Inflammatory macrophage (primary cell): ENCODE measurements at places on chromosomes 5 and 9.

DNA sequence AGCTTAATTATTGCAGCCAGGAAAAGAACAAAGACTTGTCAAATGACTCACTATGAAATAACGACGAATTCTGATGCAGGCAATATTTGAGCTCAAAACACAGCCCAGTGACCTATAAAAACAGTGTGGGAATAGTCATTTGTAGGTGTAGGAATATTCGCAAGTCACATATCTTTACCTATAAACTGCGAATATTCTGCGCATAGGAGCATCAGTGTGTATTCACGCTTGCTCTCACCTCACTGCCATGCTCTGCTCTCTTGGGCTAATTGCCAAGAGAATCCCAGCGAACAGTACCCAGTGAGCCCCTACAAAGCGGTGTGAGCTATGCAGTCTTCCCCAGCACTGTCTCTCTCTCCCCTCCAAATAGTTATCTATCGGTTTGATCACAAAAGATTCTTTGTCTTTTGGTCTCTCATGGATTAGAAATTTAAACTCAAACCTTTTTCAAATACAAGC, 74.2 kb downstream of the ST8SIA4 start:
- DNase-seq, result no peak

- DNase-seq, result no peak
Measured at GRCh38 chr5:5285906-5286305, 136.6 kb upstream of the ICE1 start.

DNA sequence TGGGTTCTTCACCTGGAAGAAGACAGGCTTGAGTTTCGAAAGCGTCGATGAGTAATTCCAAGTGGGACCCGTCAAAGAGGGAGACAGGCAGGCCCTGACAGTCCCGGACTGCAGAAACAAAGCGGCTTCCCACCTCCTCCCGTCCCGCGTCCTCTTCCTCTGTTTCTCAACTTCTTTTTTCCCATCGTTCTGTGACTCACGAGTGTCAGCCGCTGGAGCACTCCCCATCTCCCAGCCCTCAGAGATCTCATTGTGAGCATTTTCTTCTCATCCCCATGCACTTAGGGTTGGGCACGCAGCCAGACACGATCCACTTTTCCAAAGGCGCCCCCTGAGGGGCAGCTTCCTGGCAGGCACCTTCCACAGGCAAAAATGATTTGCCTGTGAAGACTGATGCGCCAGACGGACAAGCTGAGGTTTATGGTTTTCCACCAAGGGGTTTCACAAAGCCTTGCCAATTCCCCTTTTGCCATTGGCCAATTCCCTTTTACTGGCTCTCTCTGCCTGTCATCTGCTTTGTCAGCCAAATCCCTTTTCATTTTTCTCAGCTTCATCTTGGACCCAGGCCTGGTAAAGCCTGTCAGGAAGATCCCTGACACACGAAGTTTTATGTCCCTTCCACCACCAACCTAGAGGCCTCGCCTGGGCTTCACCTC, 86.5 kb upstream of the ANKRD55 start:
- DNase-seq, result peak; percentile 42

DNA sequence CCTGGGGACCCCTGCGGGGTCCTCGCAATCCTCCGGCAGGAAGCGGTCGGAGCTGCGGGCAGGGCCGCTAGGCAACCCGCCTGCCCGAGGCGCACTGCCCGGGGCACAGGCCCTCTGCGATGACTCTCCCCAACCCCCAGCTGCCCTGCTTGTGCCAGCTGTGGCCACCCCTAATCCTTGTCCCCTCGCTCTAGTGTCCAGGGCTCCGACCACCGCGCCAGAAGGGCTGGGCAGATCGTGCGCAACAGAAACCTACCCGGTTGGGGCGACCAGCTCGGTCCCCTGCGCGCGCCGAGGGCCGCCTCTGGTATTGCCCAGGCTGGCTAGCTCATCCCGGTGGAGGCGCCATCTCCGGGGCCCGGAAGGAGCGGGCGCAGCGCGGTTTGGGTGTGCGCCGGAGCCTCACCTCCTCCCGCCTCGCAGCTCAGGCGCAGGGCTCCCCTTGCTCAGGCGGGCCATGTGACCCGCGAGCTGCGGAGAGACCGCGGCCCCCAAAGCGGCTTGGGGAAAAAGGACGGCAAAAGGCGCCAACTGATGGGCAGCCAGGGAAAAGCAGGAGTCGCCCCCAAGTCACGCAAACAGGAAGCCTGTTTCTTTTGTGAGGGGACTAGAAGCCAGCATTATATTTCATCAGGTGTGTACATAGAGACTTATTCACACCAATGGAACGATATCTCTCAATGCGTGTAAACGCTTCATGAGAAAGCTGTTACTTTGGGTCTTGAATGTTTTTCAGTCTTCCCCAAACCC, 46.8 kb upstream of the RNF20 start:
- DNase-seq, result no peak

GRCh38 chr9:134494273-134494815, 147.3 kb upstream of the COL5A1 start:
- no peak for DNase-seq

- DNase-seq, result no peak
Measured at GRCh38 chr9:110073356-110073905, 134.5 kb downstream of the C9orf152 start.

- DNase-seq, result peak; percentile 30
Measured at GRCh38 chr5:99104538-99105132, 175.8 kb upstream of the CHD1 start.

DNA sequence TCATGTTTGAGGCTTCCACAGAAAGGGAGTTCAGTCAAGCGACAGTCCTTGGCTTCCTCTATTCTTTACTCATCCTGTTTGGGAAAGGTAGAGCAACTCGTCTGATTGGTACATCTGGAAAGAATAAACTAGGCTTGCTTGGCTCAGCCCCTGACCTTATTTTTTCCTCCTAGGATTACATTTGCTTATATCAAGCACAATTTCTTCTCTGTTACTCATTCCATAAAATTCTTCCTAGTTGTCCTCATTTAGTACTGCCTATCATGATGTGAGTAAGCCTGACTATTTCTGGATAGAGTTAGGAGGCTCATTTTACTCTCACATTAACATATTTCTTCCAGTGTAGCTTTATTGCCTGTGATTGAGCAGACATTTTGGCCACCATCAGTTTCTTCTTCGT, 10.9 kb upstream of the CARNMT1 start:
- no peak for DNase-seq

- DNase-seq, result no peak
Measured at GRCh38 chr5:93076566-93076965, 504.5 kb downstream of the NR2F1-AS1 start.
